Effector memory CD4-positive, alpha-beta T cell (primary cell): ENCODE measurements at places on chromosomes 1 and 21.

GRCh38 chr1:3420218-3420951, 34.1 kb upstream of the ARHGEF16 start:
- H3K4me3 ChIP-seq: no peak overlapping the region
- H3K27ac ChIP-seq: no peak overlapping the region
- no peaks in the 10 kb centered on the region for H3K4me1 ChIP-seq
- no peaks in the 10 kb centered on the region for H3K36me3 ChIP-seq
- DNase-seq: no peak
- peaks cover 4% of the 10 kb centered on the region for H3K27me3 ChIP-seq

DNA sequence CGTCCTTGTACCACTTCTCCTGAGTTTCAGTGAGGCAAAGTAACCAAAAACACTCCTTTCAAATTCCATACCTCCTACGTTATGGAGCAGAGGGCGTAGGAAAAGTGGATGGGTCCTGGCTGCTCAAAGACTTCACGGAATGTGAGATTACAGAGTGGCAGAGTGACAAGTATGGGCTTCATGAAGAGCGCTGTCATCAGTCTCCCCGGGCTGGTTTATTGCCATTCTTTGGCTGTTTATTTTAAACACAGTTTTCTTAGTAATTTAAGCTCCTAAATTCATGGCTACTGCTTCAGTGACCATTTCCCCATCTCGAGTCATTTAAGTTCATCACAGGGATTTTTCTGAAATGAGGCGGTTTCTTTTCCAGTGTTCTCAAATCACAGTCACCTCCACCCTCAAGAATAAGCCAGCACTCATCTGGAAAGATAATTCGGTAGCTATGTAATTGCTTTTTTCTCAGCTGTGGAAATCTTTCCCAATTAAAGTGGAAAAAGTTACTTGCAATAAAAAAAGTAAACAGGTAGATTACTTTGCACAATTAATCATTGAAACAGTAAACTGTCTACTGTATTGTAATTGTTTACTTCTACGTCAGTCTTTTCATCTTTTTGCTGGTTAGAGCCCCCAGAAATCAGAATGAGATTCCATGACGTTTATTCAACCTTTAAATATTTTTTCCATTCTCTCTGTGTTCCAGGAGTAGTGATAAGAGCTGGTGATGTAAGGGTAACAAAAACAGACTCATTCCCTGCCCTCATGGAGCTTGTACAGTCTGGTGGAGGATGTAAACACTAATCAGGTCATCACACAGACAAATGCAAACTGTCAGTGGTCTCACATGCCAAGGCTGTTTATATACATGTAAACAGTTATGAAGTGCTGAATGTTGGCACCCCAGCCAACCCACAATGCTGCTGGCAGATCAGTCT, 3.0 kb upstream of the SMYD2 start:
- H3K27me3 ChIP-seq: no peaks in the 10 kb centered on the region
- H3K4me1 ChIP-seq: peaks cover 10% of the 10 kb centered on the region
- H3K4me3 ChIP-seq: no peak overlapping the region
- DNase-seq: no peak

DNA sequence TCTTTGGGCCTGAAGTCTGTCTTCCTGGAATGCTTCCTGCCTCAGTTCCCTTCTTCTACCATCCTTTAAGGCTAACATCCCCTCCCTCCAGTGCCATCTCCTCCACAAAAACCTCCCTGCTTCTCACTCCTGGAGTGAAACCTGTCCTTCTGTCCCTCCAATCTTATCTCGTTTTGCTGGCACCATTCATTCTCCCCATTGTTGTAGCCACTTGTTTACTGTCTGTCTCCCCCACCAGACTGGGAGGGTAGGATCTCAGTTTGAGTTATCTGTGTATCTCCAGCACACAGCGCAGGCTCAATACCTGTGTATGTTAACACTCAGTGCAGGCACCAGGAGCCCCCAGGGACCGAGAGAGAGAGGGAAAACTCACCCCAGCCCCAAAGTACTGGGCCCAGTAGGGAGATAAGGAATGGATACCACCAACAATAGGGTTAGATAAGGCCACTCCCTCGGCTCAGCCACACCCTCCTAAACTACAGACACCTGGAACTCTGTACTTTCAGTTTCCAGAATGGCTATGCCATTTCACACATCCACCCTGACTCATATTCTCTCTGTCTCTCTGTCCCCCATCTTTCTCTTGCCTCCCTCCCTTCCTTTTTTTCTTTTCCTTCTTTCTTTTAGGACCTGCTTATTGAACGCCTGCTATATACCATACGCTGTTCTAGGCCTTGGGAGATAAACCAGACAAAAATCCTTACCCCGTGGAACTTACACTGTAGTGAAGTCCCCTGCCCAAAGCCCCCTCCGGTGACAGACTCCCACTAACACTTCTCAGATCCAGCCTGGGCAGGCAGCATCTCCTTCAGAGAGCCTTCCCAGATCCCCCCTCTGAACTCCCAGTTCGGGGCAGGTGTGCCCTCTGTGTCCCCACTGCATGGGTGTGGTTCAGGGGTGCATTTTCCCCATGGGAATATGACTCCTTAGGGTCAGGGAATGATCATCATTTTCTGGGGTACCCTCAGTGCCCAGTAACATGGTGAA, 3.3 kb upstream of the SSBP3 start:
- H3K27me3 ChIP-seq: no peaks in the 10 kb centered on the region
- H3K27ac ChIP-seq: no peak overlapping the region
- no peaks in the 10 kb centered on the region for H3K36me3 ChIP-seq
- H3K4me1 ChIP-seq: peaks cover 36% of the 10 kb centered on the region
- no peak for DNase-seq
- no peak overlapping the region for H3K4me3 ChIP-seq

- no peaks in the 10 kb centered on the region for H3K4me1 ChIP-seq
- H3K36me3 ChIP-seq: no peaks in the 10 kb centered on the region
- no peak overlapping the region for H3K27ac ChIP-seq
- H3K27me3 ChIP-seq: no peaks in the 10 kb centered on the region
- DNase-seq: no peak
These were observed 15.4 kb downstream of the L1TD1 start for GRCh38 chr1:62209931-62210595.

GRCh38 chr1:86648255-86648654, 56.1 kb upstream of the SH3GLB1 start:
- no peaks in the 10 kb centered on the region for H3K27me3 ChIP-seq
- no peaks in the 10 kb centered on the region for H3K4me1 ChIP-seq
- no peak overlapping the region for H3K27ac ChIP-seq

DNA sequence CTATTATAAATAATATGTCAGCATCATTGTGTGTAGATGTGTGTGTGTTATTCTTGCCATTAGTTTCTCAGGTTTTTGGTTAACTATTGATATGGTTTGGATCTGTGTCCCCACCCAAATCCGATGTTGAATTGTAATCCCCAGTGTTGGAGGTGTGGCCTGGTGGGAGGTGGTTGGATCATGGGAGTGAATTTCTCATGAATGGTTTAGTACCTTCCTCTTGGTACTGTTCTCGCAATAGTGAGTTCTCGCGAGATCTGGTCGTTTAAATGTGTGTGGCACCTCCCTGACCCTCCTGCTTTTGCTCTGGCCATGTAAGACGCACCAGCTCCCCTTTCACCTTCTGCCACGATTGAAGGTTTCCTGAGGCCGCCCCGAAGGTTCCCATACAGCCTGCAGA, 9.6 kb upstream of the POFUT2 start:
- no peaks in the 10 kb centered on the region for H3K36me3 ChIP-seq
- no peak overlapping the region for H3K27ac ChIP-seq
- H3K27me3 ChIP-seq: no peaks in the 10 kb centered on the region
- no peak for DNase-seq
- peaks cover 23% of the 10 kb centered on the region for H3K4me1 ChIP-seq

- DNase-seq: no peak
- H3K4me3 ChIP-seq: no peak overlapping the region
- no peaks in the 10 kb centered on the region for H3K36me3 ChIP-seq
- H3K27ac ChIP-seq: no peak overlapping the region
- H3K27me3 ChIP-seq: no peaks in the 10 kb centered on the region
- no peaks in the 10 kb centered on the region for H3K4me1 ChIP-seq
These were observed 49.9 kb upstream of the ZC3H12A start for GRCh38 chr1:37424523-37424922.

GRCh38 chr1:109529881-109530456, 9.7 kb upstream of the GPR61 start:
- no peak for DNase-seq
- no peak overlapping the region for H3K27ac ChIP-seq
- H3K27me3 ChIP-seq: no peaks in the 10 kb centered on the region
- H3K36me3 ChIP-seq: no peaks in the 10 kb centered on the region
- no peak overlapping the region for H3K4me3 ChIP-seq

GRCh38 chr1:46611691-46612221, 4.9 kb downstream of the MOB3C start:
- H3K4me1 ChIP-seq: peaks cover 30% of the 10 kb centered on the region
- peaks cover 25% of the 10 kb centered on the region for H3K36me3 ChIP-seq
- no peaks in the 10 kb centered on the region for H3K27me3 ChIP-seq
- H3K27ac ChIP-seq: no peak overlapping the region

- H3K27me3 ChIP-seq: no peaks in the 10 kb centered on the region
- H3K4me3 ChIP-seq: no peak overlapping the region
These were observed 84.7 kb upstream of the LYPLAL1 start for GRCh38 chr1:219088778-219089557.

DNA sequence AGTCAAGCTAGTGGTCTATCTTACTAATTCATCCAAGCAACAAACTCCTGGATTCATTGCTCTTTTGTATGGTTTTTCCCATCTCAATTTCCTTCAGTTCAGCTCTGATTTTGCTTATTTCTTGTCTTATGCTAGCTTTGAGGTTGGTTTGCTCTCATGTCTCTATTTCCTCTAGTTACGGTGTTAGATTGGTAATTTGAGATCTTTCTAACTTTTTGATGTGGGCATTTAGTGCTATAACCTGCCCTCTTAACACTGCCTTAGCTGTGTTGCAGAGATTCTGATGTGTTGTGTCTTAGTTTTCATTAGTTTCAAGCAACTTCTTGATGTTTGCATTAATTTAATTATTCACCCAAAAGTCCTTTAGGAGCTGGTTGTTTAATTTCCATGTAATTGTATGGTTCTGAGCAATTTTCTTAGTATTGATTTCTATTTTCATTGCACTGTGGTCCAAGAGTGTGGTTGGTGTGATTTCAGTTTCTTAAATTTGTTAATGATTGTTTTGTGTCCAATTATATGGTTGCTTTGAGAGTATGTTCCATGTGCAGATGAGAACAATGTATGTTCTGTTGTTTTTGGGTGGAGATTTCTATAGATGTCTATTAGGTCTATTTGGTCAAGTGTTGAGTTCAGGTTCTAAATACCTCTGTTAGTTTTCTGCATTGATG, 154.6 kb downstream of the PLPPR5 start:
- H3K27me3 ChIP-seq: no peaks in the 10 kb centered on the region
- no peak overlapping the region for H3K4me3 ChIP-seq
- H3K4me1 ChIP-seq: peaks cover 11% of the 10 kb centered on the region
- DNase-seq: no peak

- H3K27ac ChIP-seq: no peak overlapping the region
- no peaks in the 10 kb centered on the region for H3K36me3 ChIP-seq
- no peak for DNase-seq
- H3K4me3 ChIP-seq: no peak overlapping the region
- H3K4me1 ChIP-seq: peaks cover 14% of the 10 kb centered on the region
These were observed 41.4 kb downstream of the ACOT7 start for GRCh38 chr1:6352138-6352563.

- no peak overlapping the region for H3K4me3 ChIP-seq
- DNase-seq: no peak
- no peak overlapping the region for H3K27ac ChIP-seq
These were observed 80.6 kb downstream of the WLS start for GRCh38 chr1:68151690-68152089.

DNA sequence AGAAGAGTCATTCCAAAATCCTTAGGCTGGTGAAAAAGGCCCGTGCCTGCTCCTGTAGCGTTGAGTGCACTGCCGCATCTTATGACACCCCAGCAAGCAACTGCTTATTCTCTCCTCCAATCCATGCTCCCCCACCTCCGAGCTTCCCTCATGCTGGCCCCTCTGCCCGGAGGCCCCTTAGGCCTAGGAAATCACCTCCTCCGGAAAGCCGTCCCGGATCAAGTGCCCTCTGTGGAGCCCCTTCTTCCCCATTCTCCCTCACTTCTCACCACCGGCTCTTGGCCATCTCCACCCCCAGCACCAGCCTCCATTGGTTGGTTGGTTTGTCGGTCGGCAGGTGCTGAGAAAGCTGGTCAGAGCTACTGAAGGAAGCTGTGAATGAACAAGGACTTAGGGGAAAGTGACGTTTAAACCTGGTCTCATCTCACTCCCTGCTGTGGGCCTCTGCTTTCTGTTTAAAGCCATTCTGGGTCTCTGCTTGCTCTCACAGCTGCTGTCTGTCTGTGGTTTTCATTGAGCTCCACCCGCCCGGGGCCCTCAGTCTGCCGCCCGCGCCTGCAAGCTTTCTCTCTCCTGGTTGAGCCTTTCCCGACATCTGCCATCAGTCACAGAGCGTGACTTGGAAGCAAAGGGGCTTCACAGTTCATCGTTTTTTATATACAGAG, 122.2 kb downstream of the KCNN3 start:
- no peaks in the 10 kb centered on the region for H3K36me3 ChIP-seq
- peaks cover 16% of the 10 kb centered on the region for H3K4me1 ChIP-seq
- no peak overlapping the region for H3K4me3 ChIP-seq
- H3K27me3 ChIP-seq: no peaks in the 10 kb centered on the region

DNA sequence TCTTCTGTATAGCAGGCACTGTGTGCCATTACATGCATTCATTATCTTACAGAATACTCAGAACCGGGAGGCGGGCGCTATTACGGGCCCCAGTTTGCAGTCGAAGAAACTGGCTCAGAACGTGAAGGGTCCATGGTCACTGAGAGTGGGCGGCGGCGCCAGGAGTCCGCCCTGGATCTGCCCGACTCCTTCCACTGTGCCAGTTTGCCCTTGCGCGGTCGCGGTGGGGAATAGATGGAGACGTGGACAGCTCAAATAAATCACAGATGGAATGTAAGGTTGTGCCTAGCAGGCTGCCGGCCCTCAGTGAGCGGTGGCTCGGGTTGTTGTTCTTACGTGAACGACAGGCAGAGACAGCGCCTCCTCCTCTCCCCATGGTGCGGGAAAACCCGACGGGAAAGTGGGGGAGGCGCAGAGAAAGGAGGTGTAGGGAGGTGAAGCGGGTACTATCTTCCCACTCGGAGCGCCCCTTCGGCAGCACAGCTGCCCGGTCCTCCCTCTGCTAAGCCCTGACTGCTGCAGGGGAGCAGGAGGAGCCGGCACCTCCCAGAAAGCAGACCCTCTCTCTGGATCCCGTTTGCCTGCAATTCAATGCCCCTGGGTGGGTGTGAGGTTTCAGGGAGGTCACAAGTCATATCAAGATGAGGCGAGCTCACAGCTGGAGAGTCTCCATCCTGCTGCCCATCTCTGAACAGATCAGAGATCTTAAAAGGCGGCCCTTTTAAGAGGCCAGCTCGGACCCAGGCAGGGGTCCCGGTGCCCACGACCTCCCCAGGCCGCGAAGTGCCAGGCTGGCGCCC, 1.1 kb downstream of the COL9A2 start:
- peak overlapping the region; percentile 63 for H3K4me3 ChIP-seq
- H3K27ac ChIP-seq: no peak overlapping the region
- peak; percentile 11 for DNase-seq
- peaks cover 25% of the 10 kb centered on the region for H3K4me1 ChIP-seq
